Uterus (tissue), 4 donors: ENCODE measurements at places on chromosomes 2 and 18. TPM values are rescaled to one million over a fixed set of nuclear protein-coding genes. Genes with fewer than 3 reads are reported as not detected.

The LCT gene
- total RNA-seq = not detected

GRCh38 chr18:63234841-63235240, 84.7 kb downstream of the BCL2 start:
- H3K27ac ChIP-seq = peak overlapping the region; percentile 93
- H3K27me3 ChIP-seq = no peaks in the 10 kb centered on the region
- H3K4me3 ChIP-seq = no peak overlapping the region
- DNase-seq = no peak

The TUBA4A gene
- total RNA-seq = 32.3 TPM

DNA sequence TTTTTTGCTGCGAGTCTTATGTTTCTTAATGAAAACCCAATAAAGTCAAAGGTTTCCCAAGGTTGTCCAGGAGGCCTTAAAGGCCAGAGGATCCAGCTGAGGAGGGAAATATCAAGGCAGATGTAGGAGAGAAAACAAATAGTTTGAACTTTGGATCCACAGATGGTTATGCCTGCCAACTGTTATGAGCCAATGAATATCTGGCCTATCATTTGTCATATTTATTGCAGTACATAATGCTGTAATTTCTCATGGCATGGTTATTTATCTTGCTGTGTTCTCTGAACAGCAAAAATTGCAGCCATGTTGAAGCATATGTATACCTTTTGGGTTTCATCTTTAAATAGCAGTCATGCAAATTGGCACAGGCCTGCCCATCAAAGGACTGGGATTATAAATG, 38.2 kb upstream of the CAVIN2 start:
- H3K4me1 ChIP-seq = peaks cover 4% of the 10 kb centered on the region
- no peak for DNase-seq
- H3K27ac ChIP-seq = peak overlapping the region; percentile 19
- H3K27me3 ChIP-seq = no peaks in the 10 kb centered on the region
- no peak overlapping the region for H3K4me3 ChIP-seq

The RUFY4 gene
- not detected for total RNA-seq

The PLCL1 gene
- total RNA-seq = 12.4 TPM

DNA sequence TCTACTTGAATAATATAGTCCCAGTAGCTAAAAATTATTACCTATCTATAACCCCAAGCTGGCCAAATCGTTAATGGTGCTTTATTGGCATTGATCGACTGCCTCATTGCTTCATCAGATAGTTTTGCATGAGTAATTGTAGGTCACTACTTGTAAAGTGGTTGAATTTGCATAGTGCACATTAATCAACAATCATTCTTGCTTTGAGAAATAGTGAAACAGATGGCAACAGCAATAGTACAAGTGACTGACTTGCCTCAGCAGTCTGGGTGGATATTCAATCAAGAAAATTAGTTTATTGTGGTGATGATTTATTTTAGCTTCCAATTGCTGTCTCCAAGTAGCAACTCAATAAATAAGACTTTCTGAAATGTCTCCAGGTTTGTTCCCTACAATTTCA, 117.8 kb upstream of the NRXN1 start:
- DNase-seq = no peak
- H3K27ac ChIP-seq = no peak overlapping the region
- no peak overlapping the region for H3K4me3 ChIP-seq
- H3K4me1 ChIP-seq = no peaks in the 10 kb centered on the region

GRCh38 chr2:201262718-201263117, 2.4 kb downstream of the CASP8 start:
- no peaks in the 10 kb centered on the region for H3K4me1 ChIP-seq
- no peak for DNase-seq
- H3K36me3 ChIP-seq = no peaks in the 10 kb centered on the region
- no peaks in the 10 kb centered on the region for H3K27me3 ChIP-seq

DNA sequence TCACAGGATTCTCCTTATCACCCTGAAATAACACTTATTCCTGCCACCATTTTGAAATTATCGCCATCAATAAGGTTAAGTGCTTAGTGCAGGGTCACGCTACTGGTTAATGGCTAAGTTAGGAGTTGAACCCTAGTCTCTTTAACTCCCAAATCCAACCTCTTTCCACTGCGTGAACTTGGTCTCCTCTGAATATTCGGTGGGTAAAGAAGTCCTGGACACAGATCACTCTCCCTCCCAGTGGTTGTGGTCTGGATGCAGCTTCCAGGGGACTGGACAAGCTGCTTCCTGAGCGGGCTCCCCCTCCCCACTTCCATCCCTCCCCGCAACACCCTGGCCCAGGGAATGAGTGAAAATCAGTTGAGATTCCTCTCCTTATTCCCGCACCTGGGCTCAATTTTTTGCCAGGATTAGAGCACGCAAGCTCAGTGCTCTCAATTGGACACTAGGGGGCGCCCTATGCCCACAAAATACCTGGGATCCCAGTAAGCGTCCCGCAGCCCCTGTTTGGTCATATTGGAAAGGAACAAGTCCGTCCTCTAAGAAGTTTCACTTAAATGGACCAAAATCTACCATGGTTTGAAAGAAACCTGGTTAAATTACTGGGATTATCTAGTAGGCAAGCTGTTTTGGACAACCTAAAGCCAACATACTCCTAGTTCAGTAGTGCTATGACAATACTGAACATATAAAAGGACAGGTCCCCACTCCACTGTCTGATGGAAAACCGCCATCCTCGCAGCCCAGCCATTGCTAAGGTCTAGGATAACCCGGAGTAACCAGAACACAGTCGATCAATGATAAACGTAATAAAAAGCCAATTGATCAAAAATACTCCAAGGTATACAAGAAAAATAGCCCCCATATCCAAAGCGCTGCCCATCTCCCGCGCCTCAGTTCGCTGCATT, 40.4 kb downstream of the DHRS9 start:
- H3K4me3 ChIP-seq = no peak overlapping the region
- no peaks in the 10 kb centered on the region for H3K36me3 ChIP-seq
- DNase-seq = peak; percentile 17

The IL36B gene
- total RNA-seq = not detected

DNA sequence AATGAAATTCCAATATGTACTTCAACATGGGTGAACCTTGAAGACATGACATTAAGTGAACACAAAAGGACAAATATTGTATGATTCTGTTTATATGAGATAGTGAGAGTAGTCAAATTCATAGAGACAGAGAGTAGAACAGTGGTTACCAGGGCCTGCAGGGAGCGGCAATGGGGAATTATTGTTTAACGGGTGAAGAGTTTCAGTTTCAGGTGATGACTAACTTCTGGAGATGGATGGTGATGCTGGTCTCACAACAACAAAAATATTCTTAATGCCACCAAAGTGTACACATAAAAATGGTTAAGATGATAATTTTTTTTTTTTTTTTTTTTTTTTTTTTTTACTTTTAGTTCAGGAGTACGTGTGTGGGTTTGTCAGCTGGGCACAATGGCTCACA, 109.4 kb upstream of the TMEM200C start:
- no peaks in the 10 kb centered on the region for H3K27me3 ChIP-seq
- no peaks in the 10 kb centered on the region for H3K4me1 ChIP-seq
- H3K36me3 ChIP-seq = no peaks in the 10 kb centered on the region
- DNase-seq = no peak
- no peak overlapping the region for H3K4me3 ChIP-seq

DNA sequence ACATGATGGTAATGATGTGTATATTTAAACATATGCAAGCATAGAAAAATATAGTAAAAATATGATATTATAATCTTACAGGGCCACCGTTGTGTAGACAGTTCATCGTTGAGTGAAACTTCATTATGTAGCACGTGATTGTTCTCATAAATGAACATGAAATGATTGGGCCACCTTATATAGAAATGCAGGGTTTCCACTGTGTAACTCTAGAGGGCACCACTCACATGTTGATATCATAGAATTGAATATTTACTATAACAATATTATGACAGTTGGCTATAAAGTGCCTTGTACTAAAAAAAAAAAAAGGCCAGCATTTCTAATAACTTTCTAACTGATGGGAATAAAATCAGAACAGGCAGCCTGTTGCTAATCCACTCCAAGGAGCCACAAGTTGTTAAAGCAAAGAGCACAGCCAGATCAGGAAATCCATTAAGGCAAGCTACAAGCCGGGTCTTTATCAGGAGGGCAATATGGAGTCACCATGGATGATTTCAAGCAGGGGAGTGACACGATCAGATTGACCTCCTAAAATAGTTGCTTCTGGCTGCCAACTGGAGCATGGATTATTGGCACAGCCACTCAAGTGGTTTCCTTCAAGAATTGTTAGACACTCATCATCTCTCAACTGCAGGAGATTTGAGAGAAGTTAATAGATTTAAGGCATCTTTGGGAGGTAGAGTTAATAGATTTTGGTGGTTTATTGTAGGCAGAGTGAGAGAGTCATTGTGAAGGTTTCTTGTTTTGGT, 16.7 kb downstream of the IL1F10 start:
- no peak for DNase-seq
- H3K4me1 ChIP-seq = no peaks in the 10 kb centered on the region
- H3K27ac ChIP-seq = no peak overlapping the region
- H3K4me3 ChIP-seq = no peak overlapping the region

GRCh38 chr2:233928594-233929351, 11.6 kb downstream of the TRPM8 start:
- no peak for DNase-seq
- no peak overlapping the region for H3K27ac ChIP-seq
- no peaks in the 10 kb centered on the region for H3K36me3 ChIP-seq
- no peak overlapping the region for H3K4me3 ChIP-seq
- H3K27me3 ChIP-seq = no peaks in the 10 kb centered on the region

DNA sequence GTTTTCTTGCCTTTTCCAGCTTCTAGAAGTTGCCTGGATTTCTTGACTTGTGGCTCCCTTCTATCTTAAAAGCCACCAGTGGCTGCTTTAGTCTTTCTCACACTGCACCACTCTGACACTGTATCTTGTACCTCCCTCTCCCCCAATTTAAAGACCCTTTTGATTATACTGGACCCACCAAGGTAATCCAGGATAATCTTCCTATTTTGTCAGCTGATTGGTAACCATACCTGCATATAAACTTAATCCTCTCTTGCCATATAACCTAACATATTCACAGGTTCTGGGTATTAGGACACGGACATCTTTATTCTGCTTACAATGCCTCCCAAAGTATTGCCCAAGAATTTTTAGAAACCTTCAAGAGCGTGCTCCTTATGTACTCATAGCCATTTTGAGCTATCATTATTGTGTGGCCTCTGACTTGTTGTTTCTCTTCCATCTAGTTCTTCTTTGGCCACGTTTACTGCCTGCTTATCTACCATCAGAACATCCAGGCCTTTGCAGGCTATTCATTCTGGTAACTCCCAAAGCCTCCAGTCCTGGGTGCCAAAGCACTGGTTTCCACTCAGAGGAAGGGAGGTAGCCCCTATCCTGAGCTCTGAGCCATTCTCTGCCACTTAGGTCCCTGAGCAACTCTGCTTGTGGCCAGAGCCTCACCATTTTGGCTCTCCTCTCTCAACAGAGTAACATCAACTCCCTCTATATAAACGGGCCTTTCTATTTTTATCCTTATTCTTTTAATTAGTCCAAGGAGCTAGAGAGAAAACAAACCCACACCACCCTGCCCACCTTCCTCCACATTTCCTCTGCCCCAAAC, 70.8 kb downstream of the MYO3B start:
- H3K27me3 ChIP-seq = no peaks in the 10 kb centered on the region
- no peak for DNase-seq
- H3K4me3 ChIP-seq = no peak overlapping the region
- H3K36me3 ChIP-seq = no peaks in the 10 kb centered on the region

The OSBPL6 gene
- total RNA-seq = 3.3 TPM

DNA sequence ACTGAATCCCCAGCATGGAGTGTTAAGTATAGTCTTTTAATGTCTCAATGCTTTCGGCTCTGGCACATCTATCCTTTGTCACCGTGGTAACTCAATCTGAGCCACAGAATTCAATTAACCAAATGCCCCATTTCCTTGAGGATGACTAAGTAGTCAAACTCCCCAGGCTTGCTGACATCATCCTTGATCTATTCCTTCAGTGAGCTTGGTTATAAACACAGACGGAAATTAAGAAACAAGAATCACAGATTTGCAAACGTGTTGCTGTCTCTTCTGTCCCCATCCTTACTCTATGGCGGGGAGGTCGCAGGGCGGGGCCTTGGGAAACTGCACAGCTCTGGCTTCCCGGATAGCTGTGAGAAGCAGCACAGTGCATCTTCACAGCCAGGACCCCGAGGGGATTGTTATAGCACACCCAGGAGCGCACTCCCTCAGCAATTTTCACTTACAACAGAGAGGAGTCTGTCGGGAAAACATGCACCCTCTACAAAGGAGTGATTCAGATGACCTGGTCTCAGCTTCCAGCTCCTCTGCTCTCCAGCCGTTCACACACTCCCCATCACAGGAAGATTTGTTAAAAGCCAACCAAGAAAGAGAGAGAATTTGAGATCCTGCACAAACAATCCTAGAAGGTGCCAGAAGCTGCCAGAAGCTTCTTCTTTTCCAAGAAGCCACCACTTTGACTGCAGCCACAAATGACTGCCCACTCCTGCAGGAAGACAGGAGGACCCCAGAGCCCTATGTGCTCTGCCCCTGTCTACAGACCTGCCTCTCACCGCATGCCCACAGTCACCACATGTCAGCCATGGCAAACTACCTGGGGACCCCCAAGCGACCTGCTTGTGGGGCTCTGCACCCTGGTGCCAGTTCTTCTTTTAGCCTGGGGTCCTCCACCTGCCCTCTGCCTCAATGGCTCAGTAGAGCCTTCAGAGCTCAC, 44.9 kb upstream of the YWHAQ start:
- no peak overlapping the region for H3K4me3 ChIP-seq
- no peaks in the 10 kb centered on the region for H3K4me1 ChIP-seq
- H3K27ac ChIP-seq = no peak overlapping the region
- H3K27me3 ChIP-seq = no peaks in the 10 kb centered on the region
- H3K36me3 ChIP-seq = no peaks in the 10 kb centered on the region
- DNase-seq = no peak

DNA sequence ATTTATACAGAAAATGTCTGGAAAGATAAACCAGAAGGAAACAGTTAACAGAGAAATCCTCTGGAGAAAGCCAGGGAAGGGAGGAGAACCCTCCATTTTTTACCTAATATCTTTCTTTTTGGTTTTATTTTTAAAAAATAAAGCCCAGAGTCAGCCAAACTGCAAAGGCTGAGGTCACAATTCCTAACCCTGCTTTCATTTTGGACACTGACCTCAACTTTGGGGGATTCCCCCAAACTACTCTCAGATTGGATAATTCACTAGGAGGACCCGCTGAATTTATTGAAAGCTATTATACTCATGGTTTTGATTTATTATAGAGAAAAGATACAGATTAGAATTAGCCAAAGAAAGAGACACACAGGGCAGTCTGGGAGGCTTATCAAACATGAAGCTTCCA, 93.3 kb upstream of the SP3 start:
- H3K4me3 ChIP-seq = no peak overlapping the region
- H3K27me3 ChIP-seq = no peaks in the 10 kb centered on the region
- DNase-seq = no peak
- no peaks in the 10 kb centered on the region for H3K4me1 ChIP-seq

DNA sequence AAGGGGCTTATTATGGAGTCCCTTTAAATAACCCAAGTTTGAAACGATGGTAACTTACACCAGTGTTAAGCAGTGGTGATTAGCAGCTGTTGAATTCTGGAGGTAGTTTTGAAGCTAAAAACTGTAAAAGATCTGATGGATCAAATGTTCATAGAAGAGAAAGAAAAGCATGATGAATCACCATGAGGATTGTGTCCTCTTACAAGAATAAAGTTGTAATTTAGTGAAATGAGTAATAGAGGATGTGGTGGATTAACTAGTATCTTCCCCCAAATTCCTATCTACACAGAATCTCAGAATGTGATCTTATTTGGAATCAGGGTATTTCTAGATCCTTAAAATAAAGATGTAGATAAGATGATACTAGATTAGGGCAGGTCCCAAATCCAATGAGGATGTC, 1138.2 kb upstream of the TMEFF2 start:
- no peak overlapping the region for H3K4me3 ChIP-seq
- no peaks in the 10 kb centered on the region for H3K36me3 ChIP-seq
- no peak overlapping the region for H3K27ac ChIP-seq
- no peaks in the 10 kb centered on the region for H3K27me3 ChIP-seq
- DNase-seq = no peak
